Thoracic aorta (tissue), 2 donors: ENCODE measurements at places on chromosomes 12 and 14.

DNA sequence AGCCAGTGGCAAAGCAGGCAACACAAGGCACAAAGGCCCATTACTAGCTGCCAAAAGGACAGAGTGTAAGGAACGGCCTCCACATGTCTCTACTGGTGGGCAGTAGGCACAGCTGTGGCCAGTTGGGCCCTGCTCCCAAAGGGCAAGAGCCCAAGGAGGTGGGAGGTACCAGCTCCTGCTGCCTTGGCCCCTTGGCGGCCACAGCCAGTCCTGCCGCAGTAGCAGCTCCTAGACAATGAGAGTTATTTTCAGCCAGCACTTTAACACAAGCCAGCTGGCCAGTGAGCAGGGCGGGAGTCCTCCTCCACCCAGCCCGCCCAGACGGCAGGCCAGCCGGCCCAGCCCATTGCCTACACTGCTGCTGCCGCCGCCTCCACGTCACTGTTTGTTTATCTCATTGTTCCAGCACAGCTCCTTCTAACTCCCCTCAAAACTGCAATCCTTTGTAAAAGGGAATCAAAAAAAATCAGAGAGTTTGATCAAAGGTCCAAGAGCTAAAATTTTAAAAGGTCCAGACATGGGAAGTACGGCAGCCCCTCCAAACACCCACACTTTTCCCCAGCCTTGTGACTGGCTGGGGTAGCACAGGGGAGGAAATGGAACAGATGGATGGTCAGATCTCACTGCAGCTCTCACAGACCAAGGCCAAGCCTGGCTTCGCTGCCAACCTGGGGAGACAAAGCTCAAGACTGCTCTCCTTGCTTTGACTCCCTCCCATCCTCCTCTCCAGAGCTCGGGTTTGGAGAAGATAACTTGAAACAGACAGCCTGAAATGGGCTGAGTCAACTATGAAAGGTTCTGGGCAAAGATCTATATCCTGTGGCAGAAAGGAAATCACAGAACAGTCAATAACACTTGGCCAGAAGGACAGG, 33.5 kb downstream of the FMNL3 start:
- DNase-seq = peak; percentile 66

GRCh38 chr12:1422604-1423315, 171.6 kb downstream of the FBXL14 start:
- DNase-seq = no peak

DNA sequence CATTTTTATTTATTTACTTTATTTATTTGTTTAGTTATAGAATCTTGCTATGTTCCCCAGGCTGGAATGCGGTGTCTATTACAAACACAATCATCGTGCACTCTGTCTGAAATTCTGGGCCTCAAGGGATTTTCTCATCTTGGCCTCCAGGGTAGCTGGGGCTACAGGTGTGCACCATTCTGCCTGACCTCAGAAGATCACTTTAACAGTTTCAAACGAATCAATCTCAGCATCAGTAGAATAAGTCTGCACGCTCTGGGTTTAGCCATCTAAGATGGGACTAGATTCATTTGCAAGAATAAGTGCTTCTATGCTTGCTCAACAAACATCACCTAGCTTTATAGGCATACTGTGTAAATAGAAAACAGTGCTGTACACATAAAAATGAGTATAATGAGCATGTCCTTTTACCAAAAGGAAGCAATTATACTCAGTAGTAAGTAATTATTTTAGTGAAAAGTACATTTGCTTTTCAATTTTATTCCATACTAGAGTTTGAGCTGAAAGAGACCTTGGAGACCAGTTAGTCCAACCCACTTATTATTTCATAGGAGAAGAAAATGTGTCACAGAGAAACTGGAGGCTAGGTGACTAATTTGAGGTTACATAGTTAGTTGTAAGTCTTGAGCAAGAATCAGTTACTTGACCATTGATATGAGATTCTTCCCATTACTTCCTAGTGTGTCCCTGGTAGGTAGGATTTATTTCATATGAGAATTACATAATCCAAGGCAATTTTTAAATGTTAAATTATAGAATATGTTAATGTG, 456.5 kb upstream of the LMO3 start:
- no peak for DNase-seq

GRCh38 chr14:71449316-71450055, 482.7 kb upstream of the RGS6 start:
- no peak for DNase-seq

- DNase-seq = no peak
These were observed 5.0 kb upstream of the OR10P1 start for GRCh38 chr12:55631733-55632132.

- DNase-seq = no peak
These were observed 98.6 kb downstream of the MYF5 start for GRCh38 chr12:80815351-80815750.

GRCh38 chr14:105417690-105418121, 1.9 kb upstream of the MTA1 start:
- DNase-seq = no peak

- no peak for DNase-seq
These were observed 67.7 kb downstream of the GXYLT1 start for GRCh38 chr12:42076976-42077375.

- DNase-seq = no peak
These were observed 40.8 kb downstream of the DUSP16 start for GRCh38 chr12:12521888-12522287.

DNA sequence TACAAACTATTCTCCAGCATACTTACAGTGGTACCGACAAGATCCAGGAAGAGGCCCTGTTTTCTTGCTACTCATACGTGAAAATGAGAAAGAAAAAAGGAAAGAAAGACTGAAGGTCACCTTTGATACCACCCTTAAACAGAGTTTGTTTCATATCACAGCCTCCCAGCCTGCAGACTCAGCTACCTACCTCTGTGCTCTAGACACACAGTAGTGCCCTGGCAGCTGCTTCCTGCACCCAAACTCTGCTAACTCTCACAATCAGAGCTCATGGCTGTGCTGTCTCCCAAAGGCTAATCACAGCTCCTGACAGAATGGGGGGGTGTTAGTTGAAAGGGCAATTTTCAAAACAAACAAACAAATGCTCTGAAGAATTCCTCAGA, 95.2 kb upstream of the OR4E1 start:
- no peak for DNase-seq

DNA sequence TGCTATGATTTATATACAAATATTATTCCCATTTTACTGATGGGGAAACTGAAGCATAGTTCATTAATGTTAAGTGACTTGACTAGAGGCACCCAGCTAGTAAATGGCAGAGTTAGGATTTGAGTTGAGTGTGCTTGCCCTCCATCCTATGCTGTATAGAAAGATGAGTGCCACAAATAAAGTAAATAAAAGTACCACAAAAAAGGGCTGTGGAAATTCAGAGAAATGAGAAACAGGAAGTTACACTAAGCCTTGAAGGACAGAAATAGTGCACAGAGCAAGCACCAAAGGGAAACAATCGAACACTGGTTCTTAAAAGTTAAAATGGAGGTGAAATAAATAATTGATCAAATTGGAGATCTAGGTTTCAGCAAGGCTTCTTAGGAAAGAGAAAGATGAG, 9.2 kb upstream of the ABCD2 start:
- no peak for DNase-seq

DNA sequence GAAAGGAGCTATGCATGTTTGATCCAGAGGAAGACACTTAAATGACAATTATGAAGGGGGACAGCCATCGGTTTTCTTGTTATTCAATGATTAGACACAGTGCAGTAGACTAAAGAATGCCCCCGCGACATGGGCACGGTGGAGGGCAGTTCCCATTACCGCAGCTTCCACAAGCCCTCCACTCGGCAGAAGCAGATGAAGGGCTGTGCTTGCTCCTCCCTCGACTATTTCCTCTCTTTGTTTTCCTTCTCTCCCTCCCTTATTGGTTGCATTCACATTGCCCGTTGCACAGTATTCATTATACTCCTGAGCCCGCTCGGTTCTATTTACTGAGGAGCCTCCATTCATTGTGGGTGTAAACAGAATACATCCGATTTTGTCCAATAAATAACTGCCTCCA, 138.8 kb upstream of the RASSF8 start:
- no peak for DNase-seq

- DNase-seq = no peak
These were observed 23.0 kb downstream of the KLRK1 start for GRCh38 chr12:10366875-10367274.

GRCh38 chr14:63477556-63477955, 65.6 kb downstream of the PPP2R5E start:
- no peak for DNase-seq

GRCh38 chr12:93684716-93685115, 7.5 kb downstream of the CRADD start:
- DNase-seq = no peak

GRCh38 chr14:65344011-65344410, 68.5 kb upstream of the FUT8 start:
- no peak for DNase-seq

- no peak for DNase-seq
These were observed 35.5 kb upstream of the RERG start for GRCh38 chr12:15256761-15257160.

DNA sequence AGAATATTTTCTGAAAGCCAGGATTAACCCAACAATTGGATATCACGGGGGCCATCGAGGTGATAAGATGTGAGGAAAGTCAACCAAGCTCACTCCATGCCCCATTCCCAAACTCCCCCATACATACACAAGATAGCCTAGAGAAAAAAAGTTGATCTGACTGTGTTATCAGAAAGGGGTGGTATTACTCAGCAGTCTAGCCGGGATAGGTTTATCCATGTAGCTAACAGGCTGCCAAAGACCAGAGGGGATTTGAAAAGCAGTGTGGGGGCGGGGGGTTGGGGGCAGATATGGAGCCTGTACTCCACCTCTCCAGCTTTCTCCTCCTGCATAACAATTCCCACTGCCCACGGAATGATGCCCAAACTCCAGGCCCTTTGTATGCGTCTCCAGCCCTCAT, 13.2 kb upstream of the MAP1LC3B2 start:
- DNase-seq = no peak

GRCh38 chr12:120818416-120818815, 85.7 kb downstream of the SPPL3 start:
- DNase-seq = no peak

- DNase-seq = no peak
These were observed 55.5 kb upstream of the PARP11 start for GRCh38 chr12:3928538-3929184.

DNA sequence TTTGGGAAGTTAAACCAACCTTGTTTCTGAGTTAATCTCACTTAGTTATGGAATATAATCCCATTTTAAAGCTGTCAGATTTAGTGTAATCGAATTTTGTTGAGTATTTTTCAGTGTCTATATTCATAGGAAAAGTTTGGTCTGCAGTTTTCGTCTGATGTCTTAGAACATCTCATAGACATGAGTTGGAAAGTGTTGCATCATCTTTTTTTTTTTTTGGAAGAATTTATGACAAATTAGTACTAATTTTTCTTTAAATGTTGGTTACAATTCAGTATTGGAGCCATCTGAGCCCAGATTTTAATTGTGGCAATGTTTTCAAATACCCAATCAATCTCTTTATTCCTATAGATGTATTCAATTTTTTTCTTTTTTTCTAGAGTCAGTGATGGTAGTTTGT, 27.9 kb downstream of the C12orf50 start:
- no peak for DNase-seq

DNA sequence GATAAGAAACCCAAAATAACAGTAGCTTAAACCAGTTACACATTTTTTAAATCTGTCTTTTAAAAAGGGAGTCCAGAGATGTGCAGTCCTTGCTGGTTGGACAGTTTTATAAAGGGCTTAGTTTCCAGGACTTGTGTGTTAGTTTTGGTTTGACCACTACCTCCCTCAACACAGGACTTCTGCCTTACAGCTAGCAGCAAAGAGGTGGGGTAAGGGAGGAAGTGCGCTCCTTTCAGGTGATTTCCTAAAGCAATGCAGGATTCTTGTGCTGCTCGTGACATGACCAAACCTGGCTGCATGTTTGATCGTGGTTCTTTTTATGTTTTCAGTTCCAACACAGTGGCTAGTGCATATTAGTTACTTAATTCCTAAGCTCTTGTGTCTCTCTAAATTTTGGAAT, 266.2 kb downstream of the TMTC2 start:
- DNase-seq = no peak

- no peak for DNase-seq
These were observed 116.0 kb downstream of the PRICKLE1 start for GRCh38 chr12:42473561-42473960.

GRCh38 chr14:63248211-63248610, 44.0 kb downstream of the RHOJ start:
- DNase-seq = no peak

DNA sequence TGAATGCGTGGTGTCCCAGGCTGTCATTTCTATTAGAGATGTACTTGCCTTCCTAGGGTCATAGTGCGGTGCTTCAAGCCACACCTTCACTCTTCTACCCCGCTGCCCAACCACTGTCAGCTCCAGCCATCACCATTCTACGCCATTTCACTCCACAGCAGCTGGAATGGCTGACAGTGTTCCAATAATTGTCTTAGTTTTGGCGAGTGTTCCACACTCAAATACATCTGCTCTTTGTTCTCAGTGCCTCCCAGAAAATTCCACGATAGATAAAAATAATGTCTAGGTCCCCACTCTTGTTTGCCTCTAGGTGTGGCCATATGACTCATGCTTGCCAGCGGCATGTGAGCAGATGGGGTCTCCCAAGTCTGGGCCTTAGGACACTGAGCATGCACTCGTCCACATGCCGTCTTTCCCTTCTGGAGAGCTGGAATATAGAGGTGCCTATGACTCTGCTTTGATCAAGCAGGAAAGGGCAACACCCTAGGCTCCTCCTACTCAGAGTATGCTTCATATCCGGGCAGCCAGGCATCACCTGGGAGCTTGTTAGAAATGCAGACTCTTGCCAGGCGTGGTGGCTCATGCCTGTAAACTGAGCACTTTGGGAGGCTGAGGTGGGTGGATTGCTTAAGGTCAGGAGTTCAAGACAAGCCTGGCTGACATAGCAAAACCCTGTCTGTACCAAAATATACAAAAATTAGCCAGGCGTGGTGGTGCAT, 163.0 kb downstream of the BRMS1L start:
- no peak for DNase-seq

GRCh38 chr14:97337670-97338069, 540.5 kb downstream of the VRK1 start:
- no peak for DNase-seq

DNA sequence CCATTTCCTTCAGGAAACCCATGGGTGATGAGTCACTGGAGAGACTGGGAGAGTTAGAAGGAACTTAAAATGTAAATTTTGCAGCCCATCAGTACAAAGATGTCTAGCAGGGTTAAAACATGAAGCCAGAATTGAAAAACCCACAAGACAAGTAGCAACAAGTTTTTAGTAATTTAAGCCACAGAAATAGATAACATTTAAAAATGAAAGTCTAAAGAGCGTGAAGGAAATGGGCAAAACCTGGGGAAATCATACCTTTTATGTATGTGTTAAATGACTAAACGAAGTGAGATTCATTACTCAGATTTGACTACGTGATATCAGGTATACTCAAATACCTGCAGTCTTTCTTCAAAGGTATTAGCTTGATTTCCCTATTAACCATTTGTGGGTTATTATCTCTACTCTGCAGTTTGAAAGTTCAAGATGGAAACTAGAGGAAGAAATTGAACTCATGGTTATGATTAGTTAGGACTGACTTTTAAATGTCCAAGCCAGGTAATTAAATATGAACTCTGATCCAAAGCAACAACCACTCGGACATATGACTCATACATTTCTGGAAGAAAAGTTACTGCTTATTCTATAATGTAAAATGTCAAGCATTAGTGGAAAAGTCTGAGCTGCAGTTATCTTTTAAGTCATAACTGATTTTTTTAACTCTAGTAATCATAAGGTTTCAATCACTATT, 84.1 kb downstream of the ITPR2 start:
- DNase-seq = no peak

GRCh38 chr14:33936391-33936790, 14.5 kb downstream of the EGLN3 start:
- no peak for DNase-seq

GRCh38 chr12:77087427-77087826, 22.1 kb upstream of the E2F7 start:
- no peak for DNase-seq

- no peak for DNase-seq
These were observed 203.6 kb downstream of the NUAK1 start for GRCh38 chr12:105935106-105935505.
